Activated CD8-positive, alpha-beta memory T cell treated with anti-CD3 and anti-CD28 coated beads for 4 hours (primary cell): ENCODE measurements at places on chromosomes 13 and 19.

GRCh38 chr19:1673645-1674292, 21.4 kb upstream of the TCF3 start:
- DNase-seq: no peak

DNA sequence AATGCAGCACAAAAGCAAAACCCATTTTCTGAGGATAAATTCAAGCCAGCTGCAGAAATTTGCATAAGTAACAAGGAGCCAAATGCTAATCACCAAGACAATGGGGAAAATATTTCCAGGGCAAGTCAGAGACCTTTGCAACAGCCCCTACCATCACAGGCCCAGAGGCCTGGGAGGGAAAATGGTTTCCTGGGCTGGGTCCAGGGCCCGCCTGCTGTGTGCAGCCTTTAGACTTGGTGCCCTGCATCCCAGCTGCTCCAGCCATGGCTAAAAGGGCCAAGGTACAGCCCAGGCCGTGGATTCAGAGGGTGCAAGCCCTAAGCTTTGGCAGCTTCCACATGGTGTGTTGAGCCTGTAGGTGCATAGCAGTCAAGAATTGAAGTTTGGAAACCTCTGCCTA, 309.5 kb upstream of the SGCG start:
- no peak for DNase-seq

DNA sequence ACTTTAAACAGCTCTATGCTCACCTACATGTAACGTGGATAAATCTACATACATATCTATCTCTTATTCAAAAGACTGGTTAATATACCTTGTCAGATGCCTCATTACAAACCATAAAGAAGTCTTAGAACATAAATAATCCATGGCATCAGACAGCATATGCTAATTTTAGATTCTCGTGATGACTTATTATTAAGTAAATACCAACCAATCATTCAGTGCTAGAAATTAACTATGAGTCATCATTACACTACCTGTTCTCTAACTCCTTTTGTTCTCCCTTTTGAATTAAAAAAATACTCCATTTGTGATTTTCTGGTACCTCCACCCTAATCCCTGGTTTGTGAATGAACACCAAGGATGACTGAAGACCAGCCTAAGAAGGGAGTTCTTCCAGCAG, 754.3 kb upstream of the ARGLU1 start:
- no peak for DNase-seq

- DNase-seq: no peak
Measured at GRCh38 chr13:90415902-90416301, 931.6 kb upstream of the MIR17HG start.

GRCh38 chr19:41546386-41546789, 29.6 kb upstream of the CEACAM21 start:
- no peak for DNase-seq

DNA sequence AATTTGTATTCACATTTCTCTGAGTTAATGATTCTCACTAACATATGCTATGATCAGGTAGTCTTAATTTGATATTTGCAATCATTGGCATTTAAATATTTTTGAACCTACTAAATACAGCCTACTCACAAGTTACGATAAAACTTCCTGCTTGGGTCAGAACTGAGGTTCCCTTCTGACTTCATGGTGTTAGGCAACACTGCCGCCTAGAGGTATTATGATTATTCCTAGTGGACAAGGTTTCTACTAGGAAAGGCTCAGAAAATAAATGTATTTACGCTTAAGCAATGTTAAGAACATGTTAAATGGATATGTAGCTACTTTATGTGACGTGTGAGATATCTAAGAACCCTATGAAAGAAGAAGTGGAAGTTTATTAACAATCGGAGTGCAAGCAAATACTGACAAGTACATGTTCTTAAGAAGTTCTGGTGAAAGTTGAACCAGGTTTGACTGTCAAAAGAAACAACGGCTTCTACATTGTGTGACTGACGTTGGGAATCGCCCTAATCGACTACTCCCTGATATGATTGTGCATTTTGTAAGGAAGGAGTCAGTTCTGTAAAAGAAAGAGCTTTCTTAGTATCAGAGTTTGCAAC, 1395.8 kb downstream of the SLITRK5 start:
- no peak for DNase-seq

DNA sequence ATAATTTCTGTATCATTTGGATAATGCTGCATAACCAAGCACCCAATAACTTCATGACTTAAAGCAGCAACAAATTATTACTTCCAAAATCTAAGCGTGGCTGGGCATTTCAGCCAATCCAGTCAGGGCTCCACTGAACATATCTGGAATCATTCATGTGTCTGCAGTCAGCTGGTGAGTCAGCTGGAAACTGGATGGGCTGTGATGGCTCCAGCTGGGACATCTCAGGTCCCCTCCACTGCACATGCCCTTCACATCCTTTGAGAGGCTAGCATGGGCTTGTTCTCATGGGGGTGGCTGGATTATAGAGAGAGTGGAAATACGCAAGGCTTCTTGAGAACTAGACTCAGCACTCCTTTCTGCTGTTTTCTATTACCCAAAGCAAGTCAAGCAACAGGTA, 961.9 kb downstream of the DIAPH3 start:
- DNase-seq: no peak

DNA sequence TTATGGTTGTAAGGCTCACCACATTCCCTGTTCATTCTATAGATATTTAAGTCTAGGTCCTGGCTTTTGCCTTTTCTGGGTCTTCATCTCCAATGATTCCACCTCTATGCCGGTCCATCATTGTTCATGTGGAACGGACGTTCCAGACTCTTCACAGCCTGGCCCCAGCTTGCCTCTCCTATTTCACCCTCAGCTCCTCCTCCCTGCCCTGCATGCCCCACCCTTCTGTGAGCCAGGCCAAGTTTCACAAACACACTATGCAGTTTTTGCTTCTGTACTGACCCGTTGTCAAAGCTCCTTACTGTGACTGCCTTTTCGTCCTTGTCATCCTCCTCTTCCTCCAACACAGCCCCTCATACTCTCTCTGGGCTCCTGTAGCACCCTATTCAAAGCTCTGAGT, 31.3 kb downstream of the TEX26 start:
- DNase-seq: no peak

DNA sequence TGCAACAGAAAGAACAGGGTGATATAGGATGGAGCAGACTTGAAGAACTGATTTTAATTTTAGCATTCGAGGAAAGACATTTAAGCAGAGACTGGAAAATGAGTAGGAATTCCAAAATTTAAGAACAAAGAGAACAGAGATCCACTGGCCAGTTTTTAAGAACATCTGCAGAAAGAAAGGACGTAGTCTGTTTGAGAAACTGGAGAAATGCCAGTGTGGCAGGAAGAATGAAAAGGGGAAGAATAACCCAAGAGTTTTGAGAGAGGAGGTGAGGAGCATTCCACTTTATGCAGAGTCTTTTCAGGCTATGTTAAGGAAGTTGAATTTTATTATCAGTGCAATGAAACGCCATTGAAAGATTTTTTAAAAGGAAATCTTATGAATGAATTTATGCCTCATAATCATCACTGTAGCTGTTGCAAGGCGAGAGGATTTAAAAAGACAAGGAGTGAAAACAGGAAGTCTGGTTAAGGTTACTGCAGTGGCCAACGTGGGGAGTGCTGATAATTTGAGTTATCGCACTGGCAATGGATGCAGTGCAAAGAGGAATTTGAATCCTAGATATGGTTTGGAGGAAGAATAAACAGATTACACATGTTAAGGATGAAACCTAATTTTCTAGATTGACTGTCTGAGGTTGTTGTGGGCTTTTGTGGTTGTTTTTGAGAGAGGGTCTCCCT, 253.8 kb downstream of the DACH1 start:
- DNase-seq: no peak

- no peak for DNase-seq
Measured at GRCh38 chr13:104477261-104477660, 1411.0 kb upstream of the SLC10A2 start.

DNA sequence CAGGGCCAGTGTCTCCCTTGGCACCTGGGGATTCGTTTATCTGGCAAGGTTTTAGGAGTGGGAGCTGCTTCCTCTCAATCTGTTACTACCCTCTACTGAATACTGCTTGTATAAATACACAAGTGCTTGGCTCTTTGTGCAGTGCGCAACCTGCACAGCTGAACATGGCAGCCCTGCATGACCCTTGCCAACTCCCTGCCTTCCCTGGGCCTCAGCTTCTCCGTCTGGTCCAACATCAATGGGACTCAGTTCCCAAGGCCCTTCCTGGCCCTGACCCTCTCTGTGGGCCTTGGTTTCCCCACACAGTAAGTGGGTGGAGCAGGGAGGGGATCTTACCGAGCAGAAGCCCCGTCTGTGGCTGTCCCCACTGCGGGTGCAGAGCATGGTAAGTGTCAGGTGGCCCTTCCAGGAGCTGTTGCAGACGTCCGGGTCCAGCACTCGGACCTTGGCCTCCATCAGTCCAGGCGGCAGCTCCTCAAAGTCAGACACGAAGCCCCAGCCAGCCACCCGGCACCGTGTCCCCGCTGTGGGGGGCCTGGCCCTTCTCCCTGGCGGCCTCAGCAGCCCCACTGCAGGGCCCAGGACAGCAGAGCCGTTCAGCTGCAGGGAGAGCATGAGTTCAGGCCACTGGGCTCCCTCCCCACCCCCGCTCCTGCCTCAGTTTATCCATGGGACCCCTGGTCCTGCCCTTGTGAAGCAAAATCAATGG, 8.5 kb downstream of the PRSS57 start:
- DNase-seq: no peak
